B cell (primary cell): ENCODE measurements at places on chromosomes 2 and 18.

DNA sequence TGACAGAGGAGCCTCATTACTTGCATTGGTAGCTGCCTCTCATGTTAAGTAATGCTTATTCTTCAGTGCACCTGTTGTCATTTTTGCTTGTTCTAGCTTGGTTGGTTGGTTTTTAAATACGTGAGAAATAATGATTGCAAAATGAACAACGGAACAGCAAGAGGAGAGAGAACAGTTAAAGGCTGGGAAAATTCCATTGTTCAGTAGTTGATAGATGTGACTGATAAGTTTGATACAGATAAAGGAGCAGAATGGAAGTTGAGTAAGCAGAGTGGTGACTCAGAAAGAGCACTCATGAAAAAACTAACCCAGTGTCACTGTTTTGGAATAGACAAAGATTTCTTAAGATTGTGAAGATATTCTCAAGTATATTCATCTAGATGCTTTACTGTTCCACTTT, 50.5 kb downstream of the MTA3 start:
- no peak for DNase-seq

GRCh38 chr2:75053484-75054112, 95.2 kb downstream of the POLE4 start:
- DNase-seq, result peak; percentile 27

GRCh38 chr2:170321526-170321925, 143.6 kb downstream of the MYO3B start:
- DNase-seq, result no peak

GRCh38 chr18:79905389-79905911, 46.0 kb downstream of the SLC66A2 start:
- DNase-seq, result no peak

- no peak for DNase-seq
These were observed 37.5 kb upstream of the CYP26B1 start for GRCh38 chr2:72185206-72185605.

- DNase-seq, result peak; percentile 32
These were observed 4.4 kb downstream of the ONECUT2 start for GRCh38 chr18:57439609-57439968.

DNA sequence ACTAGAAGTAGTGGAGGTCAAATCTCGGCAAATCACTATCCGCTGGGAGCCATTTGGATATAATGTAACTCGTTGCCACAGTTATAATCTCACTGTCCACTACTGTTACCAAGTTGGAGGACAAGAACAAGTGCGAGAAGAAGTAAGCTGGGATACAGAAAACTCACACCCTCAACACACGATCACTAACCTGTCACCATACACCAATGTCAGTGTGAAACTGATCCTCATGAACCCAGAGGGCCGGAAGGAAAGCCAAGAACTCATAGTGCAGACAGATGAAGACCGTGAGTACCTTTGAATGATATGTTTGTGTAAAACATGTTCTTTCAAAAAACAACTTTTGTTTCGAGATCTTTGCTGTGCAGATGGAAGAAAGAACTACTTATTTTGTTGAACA, 502.6 kb downstream of the PTPRM start:
- DNase-seq, result no peak

- DNase-seq, result no peak
These were observed 612.7 kb downstream of the EPHA4 start for GRCh38 chr2:220959391-220959802.

DNA sequence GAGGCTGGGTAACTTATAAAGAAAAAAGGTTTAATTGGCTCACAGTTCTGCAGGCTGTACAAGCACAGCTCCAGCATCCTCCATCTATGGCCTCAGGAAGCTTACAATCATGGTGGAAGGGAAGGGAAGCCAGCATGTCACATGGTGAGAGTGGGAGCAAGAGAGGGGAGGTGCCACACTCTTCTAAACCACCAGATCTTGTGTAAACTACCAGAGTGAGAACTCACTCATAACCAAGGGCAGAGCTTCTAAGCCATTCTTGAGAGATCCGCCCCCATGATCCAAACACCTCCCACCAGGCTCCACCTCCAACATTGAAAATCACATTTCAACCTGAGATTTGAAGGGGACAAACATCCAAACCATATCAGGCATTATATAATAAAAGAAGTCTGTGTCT, 121.6 kb upstream of the CDC42EP3 start:
- no peak for DNase-seq

DNA sequence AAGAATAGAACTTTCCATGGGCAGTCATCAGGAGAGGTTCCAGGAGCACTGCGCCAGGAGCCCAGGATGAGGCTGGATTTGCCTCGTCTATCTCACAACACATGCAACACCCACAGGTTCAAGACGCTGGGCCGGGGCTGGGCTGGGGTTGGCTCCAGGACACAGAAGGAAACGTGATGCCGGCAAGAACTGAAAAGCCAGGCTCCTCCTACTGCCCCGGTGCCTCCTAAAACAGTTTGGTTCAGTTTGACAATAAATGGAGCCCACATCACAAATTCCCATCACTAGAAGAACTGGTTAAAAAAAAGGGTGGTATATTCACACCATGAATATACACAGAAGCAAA, 75.9 kb downstream of the INHBB start:
- DNase-seq, result no peak

DNA sequence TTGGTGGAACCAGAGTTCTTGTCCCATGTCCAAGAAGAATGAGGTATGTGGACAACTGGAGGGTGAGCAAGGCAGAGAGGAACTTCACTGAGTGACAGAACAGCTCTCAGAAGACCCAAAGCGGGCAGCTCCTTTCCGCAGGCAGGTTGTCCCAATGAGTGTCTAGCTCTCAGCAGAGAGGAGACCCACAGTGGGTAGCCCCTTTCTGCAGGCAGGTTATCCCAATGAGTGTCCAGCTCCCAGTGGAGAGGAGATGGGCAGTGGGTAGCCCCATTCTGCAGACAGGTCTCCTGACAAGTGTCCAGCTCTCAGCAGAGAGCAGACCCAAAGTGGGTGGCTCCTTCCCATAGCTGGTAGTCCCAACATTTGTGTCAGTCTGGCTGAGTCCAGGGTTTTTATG, 69.6 kb downstream of the SRBD1 start:
- no peak for DNase-seq

GRCh38 chr2:15802657-15803542, 137.4 kb upstream of the MYCN start:
- no peak for DNase-seq

GRCh38 chr2:159228081-159228581, 58.4 kb downstream of the WDSUB1 start:
- DNase-seq, result no peak

DNA sequence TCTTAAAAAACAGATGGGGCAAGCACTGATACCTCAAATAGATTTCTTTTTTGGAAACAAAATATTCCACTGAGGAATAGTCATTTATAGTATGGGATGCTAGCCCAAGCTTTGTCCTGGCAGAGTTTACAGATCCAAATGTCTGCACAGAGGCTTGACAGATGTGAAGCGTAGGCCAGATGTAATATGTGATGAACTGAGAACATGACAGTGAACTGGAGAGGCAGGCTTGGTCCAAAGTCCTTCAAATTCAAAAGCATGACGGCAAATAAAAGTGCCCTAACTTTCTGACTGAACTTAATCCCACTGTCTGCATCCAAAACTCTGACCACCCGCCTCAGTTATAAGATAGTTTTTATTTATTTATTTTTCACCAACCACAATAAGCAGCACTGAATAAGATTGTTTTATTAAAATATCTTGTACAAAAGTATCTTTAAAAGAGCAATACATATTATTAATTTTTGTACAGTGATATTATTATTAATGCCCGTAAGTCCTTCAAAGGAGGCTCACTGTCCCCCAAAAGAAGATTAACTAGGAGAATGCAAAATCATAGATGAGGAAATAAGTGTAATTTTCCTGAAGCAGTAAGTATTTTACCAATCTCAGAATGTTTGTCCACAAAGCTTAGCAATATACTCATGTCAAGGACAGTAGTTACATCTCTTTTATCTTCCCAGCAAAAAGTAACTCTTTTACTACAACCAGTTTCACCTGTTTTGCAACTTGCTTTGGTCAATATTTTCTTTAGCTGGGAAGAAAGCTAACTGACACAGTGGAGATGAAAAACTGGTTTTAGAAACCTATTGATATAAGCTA, 10.7 kb upstream of the SPOPL start:
- no peak for DNase-seq

- DNase-seq, result peak; percentile 18
These were observed 46.9 kb upstream of the CD28 start for GRCh38 chr2:203659331-203660049.

GRCh38 chr2:122707224-122707824, 951.9 kb downstream of the TSN start:
- no peak for DNase-seq

DNA sequence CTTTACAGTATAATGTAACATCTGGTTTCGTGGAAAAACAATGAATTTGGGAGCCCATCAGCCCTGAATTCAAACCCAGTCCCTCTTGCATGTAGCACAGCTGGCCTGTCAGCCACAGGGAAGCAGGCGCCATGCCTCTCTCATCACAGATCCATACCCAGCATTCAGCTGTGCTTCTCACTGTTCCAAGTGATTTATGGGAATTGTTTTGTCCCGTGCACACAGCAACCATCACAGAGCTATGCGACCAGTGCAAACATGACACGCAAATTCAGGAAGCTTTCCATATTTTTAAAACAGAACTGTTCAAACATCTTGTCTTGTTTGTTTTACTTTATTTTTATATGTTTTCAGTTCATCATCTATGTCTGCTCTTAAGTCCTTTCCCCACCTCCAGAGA, 496.1 kb downstream of the EIPR1 start:
- no peak for DNase-seq

DNA sequence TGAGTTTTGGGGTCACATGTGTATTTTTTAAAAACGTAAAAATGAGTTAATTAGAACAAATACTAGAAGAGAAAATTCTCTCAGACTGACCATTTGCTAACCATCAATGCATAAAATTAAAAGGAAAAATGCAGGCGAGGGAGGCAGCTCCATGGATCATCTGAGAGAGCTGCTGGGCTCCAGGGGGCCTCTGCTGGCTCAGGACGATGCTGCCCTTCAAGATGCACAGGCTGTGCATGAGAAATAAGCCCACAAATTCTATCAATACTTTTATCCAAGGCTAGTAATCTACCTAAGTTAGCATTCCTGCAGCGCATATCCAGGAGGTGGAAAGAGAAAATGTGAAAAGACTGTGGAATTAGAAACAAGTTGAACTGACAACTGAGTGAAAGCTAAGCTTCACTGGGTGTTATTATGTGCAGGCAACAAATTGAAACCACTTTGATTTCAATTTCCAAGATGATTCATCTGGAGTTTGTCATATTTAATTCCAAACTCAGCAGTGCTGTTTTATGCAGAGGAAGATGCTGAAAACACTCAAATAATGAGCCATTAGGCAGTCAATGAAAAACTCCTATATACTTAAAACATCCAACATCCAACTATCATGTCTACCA, 261.1 kb downstream of the NBAS start:
- no peak for DNase-seq

- DNase-seq, result no peak
These were observed 87.5 kb downstream of the TCF4 start for GRCh38 chr18:55500316-55501086.

DNA sequence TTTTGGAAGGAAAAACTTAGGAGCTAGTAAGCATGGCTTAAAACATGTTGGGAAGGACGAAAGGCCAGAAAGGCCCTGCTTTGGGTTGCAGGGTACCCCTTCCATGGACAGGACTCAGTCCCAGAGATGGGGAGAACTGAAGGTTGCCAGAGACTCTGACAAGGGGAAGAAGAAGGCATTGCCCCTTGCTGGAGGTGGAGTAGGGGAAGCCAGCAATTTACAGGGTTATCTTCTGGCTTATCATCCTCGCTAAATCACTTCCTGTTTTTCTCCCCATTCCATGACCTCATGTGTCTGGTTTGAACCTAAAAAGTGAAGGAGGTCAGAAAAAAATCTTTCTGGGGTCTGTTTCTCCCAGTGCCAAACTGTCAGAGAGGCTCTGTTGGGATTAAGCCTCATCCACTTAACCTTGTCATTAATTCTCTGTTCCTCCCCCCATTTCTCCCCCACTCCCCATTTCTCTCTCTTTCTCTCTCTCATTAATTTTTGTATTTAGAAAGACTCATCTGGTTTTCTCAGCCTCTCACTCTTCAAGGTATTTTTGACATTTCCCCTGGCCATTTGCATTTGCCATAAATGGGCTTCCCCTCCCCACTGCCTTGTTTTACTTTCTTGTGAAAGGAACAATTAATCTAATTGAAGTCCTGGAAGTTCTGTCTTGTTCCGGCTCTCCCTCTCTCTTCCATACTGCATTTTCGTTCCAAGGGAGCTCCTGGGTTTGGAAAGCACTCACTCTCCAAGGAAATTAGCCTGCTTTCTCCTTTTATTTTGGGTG, 17.4 kb downstream of the NRP2 start:
- no peak for DNase-seq
